NCI-H82 (cell line): ENCODE measurements at places on chromosomes 11 and 22.

DNA sequence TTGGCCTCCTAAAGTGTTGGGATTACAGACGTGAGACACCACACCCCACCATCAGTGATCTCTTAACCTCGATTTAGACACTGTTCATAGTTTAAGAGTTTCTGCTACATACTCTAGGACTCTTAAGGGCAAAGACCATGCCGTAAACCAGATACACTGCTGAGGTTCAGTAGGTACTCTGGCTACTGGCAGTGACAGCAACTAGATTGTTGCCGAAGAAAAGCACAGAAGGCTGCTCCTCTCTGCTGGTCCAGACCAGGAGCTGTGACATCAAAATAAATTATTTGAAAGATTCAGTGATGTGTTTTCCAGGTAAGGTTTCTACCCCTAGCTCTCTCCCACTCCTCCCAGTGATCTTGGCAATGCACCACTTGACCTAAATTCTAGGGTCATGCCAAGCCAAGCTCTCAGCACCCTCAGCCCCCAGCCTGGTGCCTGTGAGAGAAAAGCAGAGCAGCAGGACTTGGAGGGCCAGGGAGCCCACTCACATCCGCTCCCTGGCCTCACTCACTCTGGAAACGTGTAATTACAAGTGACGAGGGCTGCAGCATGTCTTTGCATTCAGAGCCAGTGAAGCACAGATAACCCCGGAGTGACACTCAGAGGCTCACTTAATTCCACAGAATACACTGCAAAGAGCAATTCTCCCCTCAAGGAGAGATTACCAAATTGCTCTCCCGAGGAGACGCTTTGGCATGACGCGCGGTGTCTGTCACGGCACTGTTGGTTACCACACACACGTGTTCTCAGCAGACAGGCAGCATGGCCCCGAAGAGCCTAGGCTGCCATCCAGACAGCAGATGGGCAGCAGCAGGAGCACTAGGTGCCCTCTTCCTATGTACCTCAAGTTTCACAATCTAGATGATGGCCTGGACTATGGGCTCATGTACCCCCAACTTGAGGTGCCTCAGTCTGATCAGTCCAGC, 96.9 kb upstream of the PITPNB start:
- DNase-seq, result no peak

DNA sequence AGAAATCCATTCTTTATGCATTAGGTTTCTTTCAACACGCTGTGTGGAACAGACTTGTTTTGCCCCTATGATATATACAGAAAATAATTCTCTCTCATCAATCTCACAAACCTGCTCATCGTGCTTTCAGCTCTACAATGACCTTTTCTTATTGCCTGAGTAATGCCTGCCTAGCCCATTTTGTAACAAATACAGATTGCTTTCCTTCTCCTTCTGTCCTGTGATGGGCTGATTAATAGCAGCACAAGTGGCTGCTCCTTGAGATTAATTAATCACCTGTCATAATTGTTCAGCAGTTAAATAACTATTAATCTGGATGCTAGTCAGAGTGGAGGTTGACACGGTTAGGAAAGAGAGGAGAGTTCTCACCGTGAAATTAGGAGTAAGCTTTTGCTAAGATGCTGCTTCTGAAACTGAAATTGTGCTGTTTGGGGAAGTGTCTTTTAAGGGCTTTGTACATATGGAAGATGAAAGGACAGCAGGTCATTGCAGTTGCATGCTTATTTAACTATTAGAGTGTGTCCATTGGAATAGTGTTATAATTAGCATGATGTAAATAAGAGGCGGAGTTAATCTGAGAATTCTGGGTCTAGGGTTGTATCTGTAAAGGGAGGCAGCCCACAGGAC, 1430.5 kb downstream of the FAM181B start:
- no peak for DNase-seq

DNA sequence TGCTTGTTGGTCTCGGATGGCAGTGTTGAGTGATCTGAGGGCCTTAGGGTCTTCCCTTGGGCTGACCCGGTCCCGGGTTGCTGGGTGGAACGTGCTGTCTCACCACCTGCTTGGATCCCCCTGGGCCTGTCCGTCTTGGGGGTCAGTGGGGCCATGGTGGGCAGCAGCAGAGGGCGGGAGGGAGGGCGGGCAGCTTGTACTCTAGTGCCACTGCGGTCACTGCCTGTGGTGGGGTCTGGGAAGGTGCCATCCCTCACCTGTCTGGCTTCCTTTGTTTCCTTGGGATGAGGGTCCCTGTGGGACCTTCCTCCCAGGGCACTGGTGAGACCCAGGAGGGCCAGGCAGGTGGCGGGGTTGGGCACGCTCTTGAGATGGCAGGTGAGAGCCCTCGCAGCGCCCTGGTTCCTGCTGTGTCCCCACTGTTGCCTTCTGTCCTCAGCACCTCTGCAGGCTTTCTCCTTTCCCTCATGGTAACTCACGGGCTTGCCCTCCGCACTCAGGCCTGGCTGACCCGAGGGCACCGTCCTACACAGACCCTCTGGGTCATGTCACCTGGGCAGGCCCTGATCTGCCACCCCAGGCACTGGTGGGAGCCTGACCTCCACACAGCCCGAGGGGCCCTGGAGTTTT, 34.2 kb downstream of the TBC1D22A start:
- DNase-seq, result no peak

GRCh38 chr11:7246179-7246578, 5.5 kb upstream of the SYT9 start:
- no peak for DNase-seq

DNA sequence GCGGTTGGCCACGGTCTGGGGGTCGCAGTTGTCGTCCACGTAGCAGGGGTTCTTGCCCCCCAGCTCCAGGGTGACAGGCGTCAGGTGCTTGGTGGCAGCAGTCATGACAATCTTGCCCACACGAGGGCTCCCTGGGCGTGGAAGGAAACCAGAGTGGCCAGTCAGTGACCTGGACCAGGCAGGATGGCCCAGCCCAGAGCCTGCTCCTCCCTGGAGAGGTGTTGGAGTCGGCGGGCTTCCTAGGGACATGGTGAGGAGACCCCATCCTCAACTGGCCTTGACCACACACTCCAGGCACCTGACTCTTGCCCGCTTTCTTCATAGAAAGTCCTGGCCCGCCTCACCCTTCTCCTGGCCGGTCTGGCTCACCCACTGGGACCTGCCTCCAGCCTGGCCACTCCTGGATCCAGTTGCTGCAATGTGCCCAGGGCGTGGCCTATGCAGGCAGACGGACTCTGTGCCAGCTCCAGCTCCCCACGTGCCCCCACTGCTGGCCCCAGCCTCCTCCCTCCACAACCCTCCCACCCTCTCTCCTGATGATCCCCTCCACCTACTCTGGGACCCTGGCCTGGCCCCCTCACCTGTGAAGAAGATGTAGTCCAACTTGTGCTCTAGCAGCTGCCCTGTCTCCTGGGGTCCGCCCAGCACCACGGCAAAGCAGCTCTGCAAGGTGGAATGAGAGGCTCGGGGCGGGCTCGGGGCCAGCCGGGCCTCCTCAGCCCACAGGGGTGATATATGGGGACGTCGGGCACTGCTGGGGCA, 8.7 kb downstream of the ALDH3B2 start:
- DNase-seq, result peak; percentile 9

- peak; percentile 26 for DNase-seq
These were observed at the start of gene GPR83 for GRCh38 chr11:94400839-94401772. Gene GPR83 (minus strand): TSS chr11:94401419. CDS start chr11:94401247, 172 bp downstream.

DNA sequence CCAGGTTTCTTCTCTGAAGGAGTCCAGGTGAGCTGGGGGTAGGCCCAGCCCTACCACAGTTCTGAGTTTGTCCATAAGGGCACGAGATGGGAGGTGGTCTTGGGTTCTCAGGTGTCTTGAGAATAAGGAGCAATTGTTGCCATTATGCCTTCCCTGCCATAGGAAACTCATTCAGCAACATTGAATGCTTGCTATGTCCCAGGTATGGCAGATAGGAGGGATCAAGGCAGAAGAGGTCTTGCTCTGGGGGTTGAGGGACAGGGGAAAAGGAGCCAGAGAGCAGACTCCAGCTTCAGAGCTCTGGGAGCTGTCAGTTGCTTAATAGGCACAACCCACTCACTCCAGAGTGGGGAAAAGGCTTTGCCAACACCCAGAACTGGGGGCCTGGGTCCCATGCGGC, 4.3 kb downstream of the SELENOM start:
- no peak for DNase-seq

DNA sequence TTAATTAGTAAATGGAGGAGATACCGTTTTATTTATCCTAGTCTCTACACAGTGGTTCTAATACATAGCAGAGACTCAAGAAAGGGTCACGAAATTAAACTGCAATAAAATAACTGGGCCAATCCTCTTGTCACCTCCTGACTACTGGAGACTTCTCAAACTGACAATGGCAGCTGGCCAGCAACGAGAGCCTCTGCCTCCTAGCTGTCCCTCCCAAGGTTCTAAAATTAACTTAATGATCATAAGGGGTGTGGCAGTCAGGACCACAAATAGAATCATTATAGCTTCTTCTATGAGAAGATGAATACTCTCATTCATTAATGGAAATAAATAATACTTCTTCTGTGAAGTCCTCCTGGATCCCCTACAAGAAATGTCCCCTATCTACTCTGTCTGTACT, 63.8 kb upstream of the APOA1 start:
- DNase-seq, result no peak

GRCh38 chr11:117145393-117145761, 1.3 kb downstream of the PAFAH1B2 start:
- DNase-seq, result peak; percentile 35

DNA sequence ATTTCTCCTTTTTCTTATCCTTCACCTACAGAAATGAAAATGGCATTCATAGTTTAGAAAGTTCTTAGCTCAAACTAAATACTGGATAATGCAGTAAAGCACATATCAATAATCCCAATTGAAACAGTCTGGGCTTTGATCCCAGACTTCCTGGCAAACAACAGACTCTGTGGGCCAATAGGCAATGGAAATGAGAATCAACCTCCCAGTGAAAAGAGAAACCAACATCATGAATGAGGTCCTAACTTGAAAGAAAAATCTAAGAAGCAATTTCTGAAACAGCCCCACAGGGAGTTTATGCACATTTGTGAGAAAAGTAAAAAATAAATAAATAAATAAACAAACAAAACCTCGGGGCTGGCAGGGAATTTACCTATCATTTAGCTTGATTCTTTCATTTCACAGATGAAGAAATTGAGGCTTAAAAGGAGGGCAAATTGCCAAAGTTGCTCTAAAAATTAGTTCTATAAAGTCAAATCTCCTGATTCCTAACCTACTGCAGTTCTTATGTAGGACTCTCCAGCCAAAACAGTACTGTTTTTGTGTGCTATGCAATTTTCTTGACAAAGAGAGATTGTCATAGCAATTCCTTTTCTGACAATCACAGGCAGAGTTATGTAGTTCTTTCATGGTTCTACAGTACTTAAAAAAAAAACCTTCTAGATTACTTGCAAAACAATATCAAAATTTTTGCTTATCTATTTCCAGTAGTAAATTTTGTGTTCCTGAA, 265.8 kb downstream of the GRM5 start:
- DNase-seq, result no peak

DNA sequence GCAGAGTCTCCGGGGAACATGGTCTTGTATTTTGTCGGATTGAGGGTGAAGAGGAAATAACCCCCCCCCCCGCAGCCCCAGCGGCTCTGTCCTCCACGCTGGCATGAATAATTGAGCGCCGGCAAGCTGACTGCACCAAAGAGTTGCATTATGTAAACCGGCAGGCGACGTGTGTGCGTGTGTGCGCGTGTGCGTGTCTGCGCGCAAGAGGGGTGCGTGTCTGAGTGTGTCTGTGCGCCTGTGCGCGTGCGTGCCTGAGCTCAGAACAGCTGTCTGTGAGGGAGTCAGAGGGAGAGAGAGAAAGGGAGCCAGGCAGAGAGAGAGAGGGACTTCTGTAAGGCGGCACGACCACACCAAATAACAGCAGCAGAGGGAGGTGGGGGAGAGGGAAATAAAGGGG, 94.4 kb downstream of the SCN3B start:
- DNase-seq, result peak; percentile 19

DNA sequence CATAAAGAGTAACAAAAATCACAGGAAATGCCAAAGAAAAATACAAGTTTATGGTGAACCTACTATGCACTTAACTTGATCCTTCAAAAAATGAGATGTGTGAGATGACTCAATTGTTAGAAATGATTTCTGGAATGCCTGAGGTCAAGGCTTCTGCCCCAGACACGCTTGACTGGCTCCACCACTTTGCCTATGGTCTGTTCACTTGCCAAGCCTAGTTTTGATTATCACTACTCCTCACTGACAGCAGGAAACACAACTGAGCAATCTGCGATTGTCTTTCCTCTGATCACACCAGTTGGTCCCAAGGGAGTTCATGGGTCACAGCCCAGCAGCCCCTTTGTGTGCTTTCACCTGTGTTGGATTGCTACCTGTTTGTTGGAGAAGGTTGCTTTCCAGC, 20.6 kb upstream of the PRDM10 start:
- peak; percentile 2 for DNase-seq

DNA sequence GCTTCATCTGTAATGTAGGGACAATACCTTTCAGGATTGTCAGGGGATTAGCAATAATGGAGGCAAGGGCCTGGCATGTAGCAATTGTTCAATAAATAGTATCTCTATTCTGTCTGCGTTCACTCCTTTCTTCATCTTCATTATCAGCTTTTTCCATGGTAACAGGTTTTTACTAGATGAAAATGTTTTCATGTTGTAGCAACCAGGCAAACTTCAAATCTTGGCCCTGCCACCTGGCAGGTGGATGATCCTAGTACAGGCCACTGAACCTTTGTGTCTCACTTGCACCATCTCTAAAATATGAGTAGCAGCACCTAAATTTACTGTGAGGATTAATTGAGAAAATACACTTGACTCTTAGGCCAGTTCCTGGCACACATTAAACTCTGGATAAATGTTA, 83.4 kb downstream of the SWAP70 start:
- no peak for DNase-seq

GRCh38 chr11:27330633-27331270, 32.3 kb downstream of the CCDC34 start:
- DNase-seq, result peak; percentile 53

- DNase-seq, result peak; percentile 92
These were observed 494.7 kb downstream of the BUD13 start for GRCh38 chr11:116278076-116278475.

DNA sequence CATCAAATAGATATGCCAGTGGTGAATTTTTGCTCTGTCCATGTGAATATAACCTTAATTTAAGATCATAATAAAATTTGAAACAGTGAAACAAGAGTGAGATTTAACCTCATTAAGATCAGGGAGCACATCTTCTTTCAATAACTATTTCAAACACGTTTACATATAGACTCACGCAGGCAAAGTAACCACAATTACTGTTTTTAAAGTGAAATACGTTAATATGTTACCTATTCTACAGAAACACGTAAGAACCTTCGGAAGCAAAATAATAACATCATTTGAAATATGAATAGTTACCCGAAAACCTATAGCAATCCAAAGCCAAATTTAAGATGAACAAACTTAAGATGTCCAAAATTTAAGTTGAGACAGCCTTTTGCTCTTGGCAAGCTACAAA, 136.2 kb upstream of the ZC3H12C start:
- no peak for DNase-seq

GRCh38 chr22:37920126-37920525, 14.0 kb downstream of the MICALL1 start:
- DNase-seq, result no peak

GRCh38 chr11:73856031-73856567, 20.5 kb downstream of the COA4 start:
- DNase-seq, result no peak

DNA sequence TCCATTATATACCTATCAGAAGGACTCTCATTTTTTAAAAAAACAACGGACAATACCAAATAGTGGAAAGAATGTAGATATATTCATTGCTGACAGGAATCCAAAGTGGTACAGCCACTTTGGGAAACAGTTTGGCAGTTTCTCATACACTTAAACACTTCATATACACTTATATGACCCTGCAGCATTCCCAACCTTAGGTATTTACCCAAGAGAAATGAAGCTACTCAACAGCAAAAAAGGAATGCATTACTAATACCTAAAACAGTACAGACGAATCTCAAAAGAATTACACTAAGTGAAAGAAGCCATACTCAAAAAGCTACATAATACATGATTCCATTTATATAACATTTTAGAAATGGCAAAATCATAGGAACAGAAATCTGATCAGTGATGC, 51.5 kb downstream of the RBFOX2 start:
- no peak for DNase-seq
